RWPE1 (cell line): ENCODE measurements at places on chromosomes 6 and 20.

- no peak for DNase-seq
These were observed 22.4 kb upstream of the E2F3 start for GRCh38 chr6:20379231-20379630.

DNA sequence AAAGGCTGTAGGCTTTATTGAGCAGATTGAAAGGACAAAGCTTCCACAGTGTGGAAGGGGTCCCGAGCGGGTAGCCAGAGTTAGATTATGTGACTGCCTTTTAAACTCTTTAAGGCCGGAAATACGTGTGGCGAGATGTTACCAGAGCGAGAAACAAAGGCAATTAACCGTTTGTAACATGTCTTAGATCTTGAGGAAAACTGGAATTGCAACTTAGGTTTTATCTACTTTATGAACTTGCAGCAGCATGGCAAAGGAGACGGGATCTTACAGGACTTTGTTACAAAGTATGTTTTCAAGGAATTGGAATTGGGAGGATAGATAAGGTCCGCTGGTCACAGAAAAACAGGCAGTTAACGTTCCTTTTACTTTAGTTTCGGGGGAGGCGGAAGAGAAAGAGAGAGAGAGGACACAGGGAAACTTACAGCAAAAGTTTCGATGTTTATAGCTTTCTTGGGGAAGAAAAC, 594.7 kb upstream of the ADGRB3 start:
- DNase-seq, result no peak

DNA sequence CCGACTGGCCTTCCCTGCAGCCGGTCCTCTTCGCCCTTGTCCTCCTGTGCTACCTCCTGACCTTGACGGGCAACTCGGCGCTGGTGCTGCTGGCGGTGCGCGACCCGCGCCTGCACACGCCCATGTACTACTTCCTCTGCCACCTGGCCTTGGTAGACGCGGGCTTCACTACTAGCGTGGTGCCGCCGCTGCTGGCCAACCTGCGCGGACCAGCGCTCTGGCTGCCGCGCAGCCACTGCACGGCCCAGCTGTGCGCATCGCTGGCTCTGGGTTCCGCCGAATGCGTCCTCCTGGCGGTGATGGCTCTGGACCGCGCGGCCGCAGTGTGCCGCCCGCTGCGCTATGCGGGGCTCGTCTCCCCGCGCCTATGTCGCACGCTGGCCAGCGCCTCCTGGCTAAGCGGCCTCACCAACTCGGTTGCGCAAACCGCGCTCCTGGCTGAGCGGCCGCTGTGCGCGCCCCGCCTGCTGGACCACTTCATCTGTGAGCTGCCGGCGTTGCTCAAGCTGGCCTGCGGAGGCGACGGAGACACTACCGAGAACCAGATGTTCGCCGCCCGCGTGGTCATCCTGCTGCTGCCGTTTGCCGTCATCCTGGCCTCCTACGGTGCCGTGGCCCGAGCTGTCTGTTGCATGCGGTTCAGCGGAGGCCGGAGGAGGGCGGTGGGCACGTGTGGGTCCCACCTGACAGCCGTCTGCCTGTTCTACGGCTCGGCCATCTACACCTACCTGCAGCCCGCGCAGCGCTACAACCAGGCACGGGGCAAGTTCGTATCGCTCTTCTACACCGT, 6.1 kb downstream of the UBD start:
- DNase-seq, result no peak

- DNase-seq, result no peak
These were observed 48.9 kb upstream of the TBC1D7 start for GRCh38 chr6:13377054-13377758.

- DNase-seq, result no peak
These were observed 652.4 kb upstream of the CHD6 start for GRCh38 chr20:42270539-42270938.

DNA sequence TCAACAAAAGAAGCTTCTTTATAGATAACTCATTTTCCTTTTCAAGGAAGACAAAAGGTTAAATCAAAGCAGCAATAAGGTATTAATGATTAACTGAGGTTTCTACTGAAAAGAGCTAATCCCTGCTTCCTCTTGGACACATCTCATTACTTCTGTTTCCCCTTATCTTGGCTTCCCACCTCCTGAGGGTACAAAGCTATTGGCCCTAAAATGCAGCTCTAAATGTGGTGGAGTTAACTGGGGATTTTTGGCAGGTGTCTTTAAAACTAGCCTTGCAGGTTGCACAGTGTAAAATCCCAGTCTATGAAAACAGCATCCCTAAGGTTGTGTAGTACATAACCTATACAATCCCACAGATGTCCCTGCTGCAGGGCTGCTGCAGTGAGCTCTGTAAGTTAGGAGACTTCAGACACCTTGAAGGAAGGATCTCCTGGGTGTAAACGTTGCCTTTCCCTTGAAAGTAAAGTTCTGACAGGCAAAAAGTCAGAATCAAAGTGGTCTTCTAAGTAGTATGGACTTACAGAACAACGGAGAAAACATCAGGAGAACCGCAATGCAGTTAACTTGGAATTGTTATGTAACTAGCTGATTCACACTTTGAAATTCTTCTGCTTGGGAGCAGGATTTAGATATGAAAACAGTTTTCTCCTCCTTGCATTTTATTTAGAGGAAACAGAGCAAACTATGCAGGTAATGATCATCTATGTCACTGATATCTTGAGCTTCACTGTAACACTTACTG, 71.7 kb upstream of the TRAF3IP2 start:
- no peak for DNase-seq
